Epithelial cell of esophagus (primary cell): ENCODE measurements at places on chromosomes 5 and 9.

DNA sequence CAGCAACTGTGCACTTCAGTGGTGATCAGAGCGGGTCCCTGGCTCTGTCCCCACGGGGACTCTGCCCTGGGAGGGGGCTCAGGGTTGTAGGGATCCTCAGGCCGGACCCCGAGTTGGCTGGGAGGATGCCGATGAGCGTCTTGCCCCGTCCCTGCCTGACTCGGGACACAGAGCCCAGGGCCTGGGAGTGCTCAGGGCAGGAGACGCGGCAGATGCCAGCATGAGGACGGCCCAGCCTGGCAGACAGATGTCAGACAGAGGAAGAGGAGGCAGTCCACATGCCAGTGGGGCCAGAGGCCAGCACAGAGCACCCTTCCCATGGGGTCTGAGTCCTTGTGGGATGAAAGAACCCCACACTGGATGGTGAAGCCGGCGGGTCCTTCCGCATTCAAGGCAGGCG, 11.3 kb downstream of the LCN12 start:
- DNase-seq, result no peak

DNA sequence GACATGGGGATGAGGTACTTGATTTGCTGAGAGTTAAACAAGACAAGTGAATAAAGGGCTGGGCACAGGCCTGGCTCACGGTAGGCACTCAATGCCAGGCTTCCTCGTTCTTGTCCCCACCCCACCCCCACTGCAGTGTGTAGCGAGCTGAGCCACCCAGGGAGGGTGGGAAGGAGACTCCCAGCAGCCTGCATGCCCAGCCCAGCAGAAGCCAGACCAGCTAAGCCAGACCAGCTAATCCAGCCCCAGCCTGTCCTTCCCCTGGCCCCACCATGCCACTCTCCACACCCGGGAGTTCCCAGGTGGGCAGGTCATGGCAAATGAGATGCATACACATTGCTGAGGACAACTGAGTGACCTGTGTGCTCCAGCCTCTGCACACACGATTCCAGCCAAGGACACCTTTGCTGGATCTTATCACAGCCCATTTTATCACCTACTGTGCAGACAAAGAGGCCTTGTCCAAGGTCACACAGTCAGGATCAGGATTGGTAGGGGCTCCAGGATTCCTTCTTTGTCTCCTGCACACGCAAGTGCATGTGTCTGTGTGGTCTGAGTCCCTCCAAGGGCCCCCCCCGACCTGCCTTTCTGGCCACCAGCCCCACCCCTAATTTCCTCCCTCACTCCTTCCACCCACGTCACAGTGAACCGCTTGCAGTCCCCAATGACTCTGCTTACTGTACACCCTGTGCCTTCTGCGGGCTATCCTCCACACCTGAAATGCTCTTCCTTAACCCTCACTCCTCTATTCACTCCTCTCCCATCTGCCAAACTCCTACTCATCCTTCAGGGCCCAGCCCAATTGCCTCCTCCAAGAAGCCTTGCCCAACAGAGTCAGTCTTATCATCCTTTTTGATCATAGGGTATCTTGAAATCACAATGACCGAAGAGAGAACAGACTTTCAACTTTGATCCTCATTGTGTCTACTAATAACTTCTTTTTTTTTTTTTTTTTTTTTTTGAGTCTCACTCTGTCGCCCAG, 26.6 kb downstream of the DUSP1 start:
- DNase-seq, result peak; percentile 82

DNA sequence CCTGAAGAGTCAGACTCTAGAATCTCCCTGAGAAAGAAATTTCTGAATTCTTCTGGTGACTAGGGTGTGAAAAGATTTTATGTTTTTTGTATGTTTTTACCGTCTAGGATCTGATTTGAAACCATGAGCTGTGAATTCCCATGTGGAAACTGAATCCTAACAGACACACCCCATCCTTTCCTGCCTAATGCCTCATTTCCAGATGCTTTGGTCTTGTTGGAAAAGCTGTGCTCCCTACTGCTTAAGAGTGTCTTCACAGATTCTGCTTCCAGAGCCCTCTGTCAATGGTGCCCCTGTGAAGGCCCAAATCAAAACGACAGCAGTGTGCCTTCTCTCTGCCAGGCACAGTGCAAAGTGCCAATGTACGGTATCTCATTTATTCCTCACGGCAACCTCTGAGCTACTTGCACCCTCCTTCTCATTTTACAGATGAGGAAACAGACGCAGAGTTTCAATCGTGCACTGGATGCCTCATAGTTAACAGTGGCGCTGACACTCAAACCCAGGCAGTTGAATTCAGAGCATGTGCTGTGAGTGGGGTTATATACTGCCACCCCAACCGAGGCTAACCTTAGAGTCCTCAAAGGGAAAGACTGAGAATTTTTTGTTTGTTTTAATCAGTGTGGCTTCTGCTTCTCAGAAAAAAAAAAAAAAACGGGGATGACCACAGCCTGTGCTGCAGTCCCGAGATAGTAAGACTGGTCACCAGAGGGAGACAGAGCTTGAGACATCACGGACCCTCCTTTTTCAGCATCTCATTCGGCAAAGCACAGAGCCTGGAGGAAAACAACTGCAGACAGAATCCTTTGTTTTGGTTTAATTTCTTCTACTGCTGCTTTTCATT, 188.4 kb downstream of the SNCAIP start:
- DNase-seq, result peak; percentile 41

DNA sequence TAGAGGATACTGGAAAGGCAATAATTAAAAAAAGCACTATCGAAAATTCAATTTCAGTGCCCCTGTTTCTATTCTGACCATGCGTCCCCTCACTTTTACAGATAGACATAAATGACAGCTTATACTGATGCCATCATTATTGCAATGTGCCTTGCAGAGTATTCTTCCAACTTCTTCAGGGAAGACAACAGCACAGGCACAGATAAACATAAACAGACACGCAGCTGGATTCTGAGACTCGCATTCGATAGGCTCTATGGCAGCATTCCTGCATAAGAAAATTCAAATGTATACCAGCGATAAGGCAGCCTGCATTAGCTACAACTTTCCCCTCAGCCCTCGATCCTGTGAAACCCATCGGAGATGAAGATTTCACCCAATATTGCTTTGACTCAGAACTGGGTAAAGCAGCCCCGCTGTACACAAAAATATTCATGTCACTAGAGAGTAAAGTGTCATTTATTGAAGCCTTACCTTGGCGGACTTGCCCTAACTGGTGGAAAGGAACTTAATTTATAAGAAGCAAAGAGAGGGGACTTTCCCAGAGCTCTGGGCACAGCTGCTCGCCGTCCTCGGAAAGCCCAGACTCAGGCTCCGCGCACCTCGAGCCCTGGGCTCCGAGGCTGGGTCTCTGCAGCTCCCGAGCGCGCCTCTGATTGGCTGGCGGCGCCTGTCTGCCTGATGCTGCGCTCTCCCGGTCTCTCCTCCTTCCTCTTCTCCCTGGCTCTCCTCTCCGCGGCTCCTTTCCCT, at the start of gene CDH18:
Gene CDH18, minus strand, starts transcription at position 589 of the 750 bp plus-strand sequence. CDS start 149,214 bp downstream, outside the sequence.
- peak; percentile 69 for DNase-seq

DNA sequence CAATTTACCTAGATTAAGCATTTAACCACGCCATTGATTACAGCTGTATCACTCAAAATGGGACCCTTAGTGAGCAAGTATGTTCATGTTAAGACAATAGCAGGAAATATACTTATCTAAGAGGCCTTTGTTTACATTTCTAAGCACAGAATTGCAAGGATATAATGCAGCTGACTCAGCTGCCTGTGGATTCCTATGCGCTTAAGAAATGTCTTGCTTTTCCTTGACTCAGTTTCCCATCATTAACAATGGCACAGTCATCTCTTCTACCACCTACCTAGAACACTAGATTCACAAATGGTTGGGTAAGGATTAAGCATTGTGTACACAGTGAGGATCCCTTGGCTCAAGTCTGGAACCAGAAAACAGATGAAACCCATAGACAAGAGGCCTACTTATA, 163.8 kb downstream of the TSSK1B start:
- DNase-seq, result peak; percentile 89

DNA sequence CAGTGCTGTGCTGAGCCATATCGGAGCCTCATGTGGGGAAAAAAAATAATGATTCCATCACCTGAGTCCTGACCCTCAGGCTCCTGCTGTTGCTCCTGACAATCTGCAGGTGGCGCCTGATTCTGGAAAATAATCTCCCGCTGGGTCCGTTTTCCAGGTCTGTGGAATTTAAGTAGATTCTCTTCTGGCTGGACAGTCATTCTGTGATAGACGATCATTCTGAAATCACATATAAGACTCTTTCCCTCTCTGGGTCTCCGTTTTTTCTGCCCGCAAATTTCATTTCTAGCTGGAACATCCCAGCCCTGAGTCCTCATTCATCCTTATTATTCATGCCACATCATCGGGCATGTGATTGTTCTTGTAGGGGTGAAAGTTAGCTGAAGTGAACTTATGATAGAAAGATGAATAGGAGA, 22.1 kb upstream of the STXBP1 start:
- DNase-seq, result peak; percentile 77

DNA sequence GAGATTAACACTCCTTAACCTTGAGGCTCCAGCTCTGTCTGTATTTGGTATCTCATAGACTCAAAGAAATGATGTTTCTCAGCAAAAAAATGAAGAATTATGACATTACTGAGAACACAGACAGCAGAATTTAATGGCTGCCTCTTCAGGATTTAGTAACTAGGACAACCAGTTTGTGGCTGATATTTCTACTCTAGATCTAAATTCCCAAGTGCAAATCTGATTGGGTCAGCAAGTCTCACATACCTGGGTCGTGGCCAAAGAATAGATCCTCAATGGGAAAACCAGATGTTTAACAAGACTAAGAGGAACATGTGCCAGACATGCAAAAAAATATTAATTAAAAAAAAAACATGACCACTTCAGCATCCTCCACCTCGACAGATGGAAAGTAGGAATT, 608.9 kb downstream of the DTWD2 start:
- no peak for DNase-seq
